ENCODE measurements at places on chromosomes 1 and 21.

- H3K4me3 ChIP-seq, result no peak overlapping the region
- H3K36me3 ChIP-seq, result no peaks in the 10 kb centered on the region
- no peaks in the 10 kb centered on the region for H3K27me3 ChIP-seq
- DNase-seq, result no peak
- H3K4me1 ChIP-seq, result peaks cover 55% of the 10 kb centered on the region
- H3K27ac ChIP-seq, result no peak overlapping the region
Observed at GRCh38 chr1:18941221-18942141, 15.0 kb downstream of the IFFO2 start.

GRCh38 chr21:35648512-35648911, 411.8 kb downstream of the SETD4 start:
- H3K27ac ChIP-seq, result no peak overlapping the region
- H3K4me1 ChIP-seq, result no peaks in the 10 kb centered on the region
- no peak overlapping the region for H3K4me3 ChIP-seq
- H3K27me3 ChIP-seq, result peaks cover 3% of the 10 kb centered on the region
- no peak for DNase-seq

DNA sequence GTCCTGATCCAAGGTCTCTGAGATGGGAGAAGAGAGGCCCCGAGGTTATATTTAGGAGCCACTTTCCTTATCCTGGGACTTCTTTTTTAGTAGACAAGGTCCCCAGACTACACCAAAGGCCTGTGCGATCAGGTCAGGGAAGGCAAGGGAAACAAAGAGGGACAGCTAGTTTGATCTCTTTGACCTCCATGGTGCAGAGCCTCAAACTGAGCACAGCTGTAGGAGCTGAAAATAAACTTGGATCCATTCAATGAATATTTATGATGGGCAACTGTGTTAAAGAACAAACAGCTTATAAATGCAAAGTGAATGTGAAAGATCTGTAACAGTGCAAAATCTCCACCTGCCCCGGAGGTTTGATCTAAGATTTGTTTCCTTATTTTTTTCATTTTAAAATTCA, 256.6 kb downstream of the DYRK1A start:
- H3K4me3 ChIP-seq, result no peak overlapping the region
- no peaks in the 10 kb centered on the region for H3K4me1 ChIP-seq
- H3K27ac ChIP-seq, result no peak overlapping the region
- no peaks in the 10 kb centered on the region for H3K27me3 ChIP-seq

- H3K4me3 ChIP-seq, result no peak overlapping the region
- peaks cover 4% of the 10 kb centered on the region for H3K4me1 ChIP-seq
- H3K36me3 ChIP-seq, result no peaks in the 10 kb centered on the region
- H3K27ac ChIP-seq, result no peak overlapping the region
- DNase-seq, result no peak
Observed at GRCh38 chr1:183806125-183806524, 1.2 kb downstream of the RGL1 start.

DNA sequence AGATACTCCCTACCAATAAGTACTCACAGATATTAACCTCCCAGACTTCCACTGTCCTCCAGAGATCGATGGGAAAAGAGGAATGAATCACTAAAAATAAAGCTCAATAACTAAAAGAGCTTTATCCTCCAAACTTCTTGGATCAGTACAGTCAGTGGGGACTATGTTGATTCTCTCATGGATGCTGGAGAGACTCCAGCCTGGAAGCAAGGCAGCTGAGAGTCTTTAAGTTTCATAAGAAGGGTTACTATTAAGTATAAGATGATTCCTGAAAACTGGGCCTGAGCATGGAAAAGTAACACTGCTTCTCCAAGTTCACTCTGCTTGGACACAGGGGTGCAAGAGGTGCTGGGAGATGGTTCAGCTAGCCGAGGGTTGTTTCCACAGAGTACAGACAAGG, 6.2 kb upstream of the DDR2 start:
- H3K4me1 ChIP-seq, result no peaks in the 10 kb centered on the region
- no peak overlapping the region for H3K4me3 ChIP-seq
- no peaks in the 10 kb centered on the region for H3K27me3 ChIP-seq
- H3K27ac ChIP-seq, result no peak overlapping the region
- H3K36me3 ChIP-seq, result no peaks in the 10 kb centered on the region
- no peak for DNase-seq

GRCh38 chr21:36097427-36098181, 27.8 kb downstream of the CBR1 start:
- no peak for DNase-seq
- H3K36me3 ChIP-seq, result no peaks in the 10 kb centered on the region
- no peaks in the 10 kb centered on the region for H3K27me3 ChIP-seq
- H3K4me3 ChIP-seq, result no peak overlapping the region
- no peaks in the 10 kb centered on the region for H3K4me1 ChIP-seq

GRCh38 chr1:199742547-199742946, 285.0 kb upstream of the NR5A2 start:
- H3K27ac ChIP-seq, result no peak overlapping the region
- DNase-seq, result no peak
- H3K36me3 ChIP-seq, result no peaks in the 10 kb centered on the region
- no peaks in the 10 kb centered on the region for H3K27me3 ChIP-seq
- no peak overlapping the region for H3K4me3 ChIP-seq

GRCh38 chr1:101128211-101128727, 102.7 kb upstream of the DPH5 start:
- no peaks in the 10 kb centered on the region for H3K36me3 ChIP-seq
- no peak for DNase-seq
- peaks cover 31% of the 10 kb centered on the region for H3K4me1 ChIP-seq
- peak overlapping the region; percentile 56 for H3K27ac ChIP-seq
- H3K27me3 ChIP-seq, result no peaks in the 10 kb centered on the region

DNA sequence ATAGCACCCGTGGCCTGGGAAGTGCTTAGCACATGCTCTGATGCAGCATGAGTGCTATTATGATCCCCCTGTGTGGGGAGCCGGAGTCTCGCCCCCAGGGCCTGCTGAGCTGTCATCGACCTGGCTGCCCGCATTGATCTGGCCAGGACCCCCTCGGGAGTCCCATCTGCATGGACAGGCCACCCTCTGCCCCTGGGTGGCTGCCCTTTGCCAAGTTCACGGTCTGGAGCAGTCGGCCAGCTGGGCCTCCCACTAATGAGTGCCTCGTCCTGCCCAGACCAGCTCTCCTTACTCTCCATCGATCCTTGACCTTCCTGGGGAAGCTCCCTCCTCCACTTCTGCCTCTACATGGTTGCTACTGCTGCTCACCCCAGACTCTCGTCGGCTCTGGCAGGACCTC, 121.8 kb upstream of the RUNX3 start:
- no peak overlapping the region for H3K27ac ChIP-seq
- no peaks in the 10 kb centered on the region for H3K36me3 ChIP-seq
- DNase-seq, result no peak
- H3K4me3 ChIP-seq, result no peak overlapping the region
- H3K27me3 ChIP-seq, result no peaks in the 10 kb centered on the region
- no peaks in the 10 kb centered on the region for H3K4me1 ChIP-seq

- H3K27ac ChIP-seq, result no peak overlapping the region
- no peaks in the 10 kb centered on the region for H3K4me1 ChIP-seq
- no peaks in the 10 kb centered on the region for H3K27me3 ChIP-seq
- DNase-seq, result no peak
Observed at GRCh38 chr1:217482356-217483102, 148.4 kb downstream of the GPATCH2 start.

- DNase-seq, result no peak
- H3K36me3 ChIP-seq, result no peaks in the 10 kb centered on the region
- no peaks in the 10 kb centered on the region for H3K27me3 ChIP-seq
- H3K4me3 ChIP-seq, result no peak overlapping the region
- H3K4me1 ChIP-seq, result no peaks in the 10 kb centered on the region
- no peak overlapping the region for H3K27ac ChIP-seq
Observed at GRCh38 chr1:195105773-195106172, 1502.5 kb downstream of the KCNT2 start.

DNA sequence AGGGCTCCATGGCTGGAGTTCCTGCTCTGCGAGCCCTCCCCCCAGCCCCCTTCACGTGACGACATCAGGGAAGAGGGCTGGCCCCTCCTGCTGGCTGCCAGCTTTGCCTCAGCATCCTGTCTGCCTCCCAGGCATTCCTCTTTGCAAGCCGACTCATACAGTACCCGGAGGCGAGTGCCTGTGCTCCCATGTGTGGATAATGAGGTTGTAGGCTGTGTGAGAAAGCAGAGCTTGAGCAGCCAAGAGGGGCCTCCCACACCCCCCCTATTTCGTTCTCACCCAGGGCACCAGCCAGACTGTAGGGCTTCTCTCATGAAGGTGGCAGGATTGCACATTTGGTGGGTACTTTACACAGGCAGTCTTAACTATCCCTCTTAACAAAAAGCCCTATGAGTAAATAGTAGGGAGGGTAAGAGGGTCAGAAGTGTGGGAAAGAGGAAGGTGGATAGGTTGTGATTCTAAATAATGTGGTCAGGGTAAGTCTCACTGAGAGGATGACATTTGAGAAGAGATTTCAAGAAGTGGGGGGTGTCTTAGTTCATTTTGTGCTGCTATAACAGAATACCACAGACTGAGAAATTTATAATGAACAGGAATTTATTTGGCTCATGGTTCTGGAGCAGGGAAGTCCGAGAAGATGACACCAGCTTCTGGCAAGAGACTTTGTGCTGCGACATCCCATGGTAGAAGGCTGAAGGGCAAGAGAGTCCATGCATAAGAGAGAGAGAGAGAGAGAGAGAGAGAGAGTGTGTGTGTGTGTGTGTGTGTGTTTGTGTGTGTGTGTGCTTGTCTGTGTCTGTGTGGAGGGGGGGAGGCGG, 113.5 kb downstream of the OMA1 start:
- DNase-seq, result no peak

DNA sequence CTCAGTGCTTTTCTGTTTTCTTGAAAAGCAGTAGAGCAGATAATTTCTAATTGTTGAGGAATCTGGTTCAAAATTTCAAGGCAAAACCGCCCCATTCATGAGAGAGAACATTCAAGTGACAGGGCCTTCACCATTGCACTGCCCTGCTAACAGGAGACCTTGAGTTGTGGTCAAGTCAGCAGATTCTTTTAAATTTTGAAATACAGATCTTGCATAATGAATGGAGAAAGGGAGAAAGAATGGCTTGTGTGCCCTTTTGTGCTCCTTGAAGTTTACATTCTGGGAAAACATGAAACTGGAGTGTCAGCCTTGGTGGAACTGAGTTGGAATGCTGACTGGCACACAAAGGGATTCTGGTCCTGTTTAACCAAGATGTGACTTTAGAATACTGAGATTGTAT, 164.5 kb upstream of the UBE2U start:
- H3K36me3 ChIP-seq, result no peaks in the 10 kb centered on the region
- no peak overlapping the region for H3K4me3 ChIP-seq
- no peak overlapping the region for H3K27ac ChIP-seq
- no peak for DNase-seq
- no peaks in the 10 kb centered on the region for H3K27me3 ChIP-seq
- H3K4me1 ChIP-seq, result no peaks in the 10 kb centered on the region

GRCh38 chr1:202075389-202075788, 47.3 kb upstream of the GPR37L1 start:
- H3K36me3 ChIP-seq, result no peaks in the 10 kb centered on the region
- no peak overlapping the region for H3K4me3 ChIP-seq

- H3K4me1 ChIP-seq, result no peaks in the 10 kb centered on the region
- H3K27me3 ChIP-seq, result no peaks in the 10 kb centered on the region
- H3K27ac ChIP-seq, result no peak overlapping the region
- no peak overlapping the region for H3K4me3 ChIP-seq
- DNase-seq, result no peak
- H3K36me3 ChIP-seq, result peaks cover 14% of the 10 kb centered on the region
Observed at GRCh38 chr1:43818691-43819090, 111.4 kb downstream of the ST3GAL3 start.

- H3K27me3 ChIP-seq, result no peaks in the 10 kb centered on the region
- H3K36me3 ChIP-seq, result no peaks in the 10 kb centered on the region
- DNase-seq, result no peak
- no peak overlapping the region for H3K27ac ChIP-seq
- H3K4me1 ChIP-seq, result no peaks in the 10 kb centered on the region
Observed at GRCh38 chr21:29168891-29169315, 38.5 kb downstream of the MAP3K7CL start.

GRCh38 chr1:211986628-211987254, 48.6 kb downstream of the INTS7 start:
- H3K36me3 ChIP-seq, result peaks cover 10% of the 10 kb centered on the region
- H3K4me3 ChIP-seq, result no peak overlapping the region
- H3K27me3 ChIP-seq, result no peaks in the 10 kb centered on the region
- no peak overlapping the region for H3K27ac ChIP-seq
- H3K4me1 ChIP-seq, result no peaks in the 10 kb centered on the region
